ENCODE measurements at places on chromosomes 3 and 15.

GRCh38 chr3:171245796-171246765 lies 214.1 kb downstream of the TNIK start:
- no peak for DNase-seq

- no peak for DNase-seq
Measured at GRCh38 chr15:25543196-25543595, 104.4 kb upstream of the UBE3A start.

GRCh38 chr3:138256022-138256421 lies 68.9 kb downstream of the ARMC8 start:
- DNase-seq: no peak

DNA sequence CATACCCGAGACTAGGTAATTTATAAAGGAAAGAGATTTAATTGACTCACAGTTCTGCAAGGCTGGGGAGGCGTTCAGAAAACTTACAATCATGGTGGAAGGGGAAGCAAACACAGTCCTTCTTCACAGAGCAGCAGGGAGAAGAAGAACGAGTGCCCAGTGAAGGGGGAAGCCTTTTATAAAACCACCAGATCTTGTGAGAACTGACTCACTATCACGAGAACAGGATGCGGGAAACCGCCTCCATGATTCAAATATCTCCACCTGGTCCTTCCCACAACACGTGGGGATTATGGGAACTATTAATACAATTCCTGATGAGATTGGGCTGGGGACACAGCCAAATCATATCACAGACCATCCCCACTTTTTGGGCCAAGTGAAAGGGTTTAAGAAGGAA lies 58.8 kb upstream of the CTXND1 start:
- DNase-seq: peak; percentile 8

DNA sequence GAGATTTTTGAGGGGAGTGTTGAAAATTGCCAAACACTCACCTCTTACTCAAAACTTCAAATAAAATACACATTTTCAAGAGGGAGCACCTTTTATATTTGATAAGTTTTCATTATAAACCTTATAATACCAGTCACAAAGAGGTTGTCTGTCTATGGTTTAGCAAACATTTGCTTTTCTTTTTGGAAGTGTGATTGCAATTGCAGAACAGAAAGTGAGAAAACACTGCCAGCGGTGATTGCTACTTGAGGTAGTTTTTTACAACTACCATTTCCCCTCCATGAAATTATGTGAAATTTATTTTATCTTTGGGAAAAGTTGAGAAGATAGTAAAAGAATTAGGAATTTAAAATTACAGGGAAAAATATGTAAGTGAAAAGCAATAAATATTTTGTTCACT lies 20.1 kb downstream of the DIPK2A start:
- no peak for DNase-seq

- DNase-seq: peak; percentile 46
Measured at GRCh38 chr3:141386611-141387111, 18.4 kb downstream of the ZBTB38 start.

- DNase-seq: peak; percentile 5
Measured at GRCh38 chr3:110881069-110881468, 190.5 kb upstream of the NECTIN3 start.

- DNase-seq: no peak
Measured at GRCh38 chr15:39172380-39173281, 408.2 kb upstream of the THBS1 start.

DNA sequence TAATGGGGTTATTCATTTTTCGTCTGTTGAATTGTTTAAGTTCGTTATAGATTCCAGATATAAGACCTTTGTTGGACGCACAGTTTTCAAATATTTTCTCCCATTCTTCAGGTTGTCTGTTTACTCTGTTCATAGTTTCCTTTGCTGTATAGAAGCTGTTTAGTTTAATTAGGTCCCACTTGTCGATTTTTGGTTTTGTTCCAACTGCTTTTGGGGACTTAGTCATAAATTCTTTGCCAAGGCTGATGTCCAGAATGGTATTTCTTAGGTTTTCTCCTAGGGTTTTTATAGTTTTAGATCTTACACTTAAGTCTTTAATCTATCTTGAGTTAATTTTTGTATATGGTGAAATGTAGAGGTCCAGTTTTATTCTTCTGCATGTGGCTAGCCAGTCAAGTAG lies 58.9 kb upstream of the ZNF280D start:
- no peak for DNase-seq

GRCh38 chr15:67224889-67225288 lies 29.6 kb downstream of the AAGAB start:
- DNase-seq: no peak

DNA sequence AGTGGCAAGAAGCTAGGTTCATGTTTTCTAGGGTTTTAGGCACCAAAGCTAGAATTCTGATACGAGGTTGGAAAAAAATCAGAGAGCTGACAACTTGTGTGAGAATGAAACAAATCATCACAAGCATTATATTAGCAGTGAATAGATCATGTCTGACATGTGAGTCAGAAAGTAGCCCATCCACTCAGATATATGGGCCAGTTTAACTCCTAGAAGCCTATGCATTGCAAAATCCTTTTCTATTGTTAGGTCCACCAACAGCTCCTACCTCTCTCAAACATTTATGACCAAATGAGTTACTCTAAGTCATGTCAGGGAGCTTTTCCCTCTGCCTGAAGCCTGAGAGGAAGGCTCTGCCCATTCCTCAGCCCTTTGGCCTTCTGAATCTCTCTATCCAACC lies 44.0 kb downstream of the KBTBD12 start:
- no peak for DNase-seq

GRCh38 chr3:115784739-115785536 lies 161.6 kb downstream of the GAP43 start:
- no peak for DNase-seq

DNA sequence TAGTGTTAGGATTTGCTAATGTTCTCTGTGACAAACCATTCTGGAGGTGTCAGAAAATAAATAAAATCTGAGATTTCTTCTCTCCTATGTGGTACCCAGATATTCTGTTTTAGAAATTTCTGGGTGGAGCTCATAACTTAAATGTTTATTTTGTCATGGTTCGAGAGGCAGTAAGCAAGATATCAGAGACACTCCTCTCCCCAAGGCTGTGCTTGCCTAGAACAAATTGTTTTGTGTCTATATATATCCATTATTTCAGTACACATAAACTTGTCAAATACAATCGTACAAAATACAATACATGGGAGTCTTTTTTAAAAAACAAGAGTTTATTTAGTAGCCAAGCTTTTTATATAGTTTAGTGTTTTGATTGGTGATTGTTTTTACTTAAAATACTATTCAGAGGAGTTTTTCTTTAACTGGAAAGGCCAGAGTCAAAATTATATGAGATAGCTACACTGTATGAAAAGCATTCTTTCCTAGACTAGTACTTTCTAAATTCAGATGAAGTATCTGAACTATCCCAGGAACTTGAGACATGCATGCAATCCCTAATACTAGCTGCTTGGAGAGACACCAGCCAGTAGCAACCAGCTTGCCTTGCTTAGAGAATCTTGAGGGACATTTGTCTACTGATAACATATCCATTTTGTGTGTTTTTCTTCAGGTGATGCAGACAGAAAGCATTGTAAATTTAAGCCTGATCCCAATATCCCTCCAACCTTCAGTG lies 4.7 kb downstream of the EXOG start:
- no peak for DNase-seq

DNA sequence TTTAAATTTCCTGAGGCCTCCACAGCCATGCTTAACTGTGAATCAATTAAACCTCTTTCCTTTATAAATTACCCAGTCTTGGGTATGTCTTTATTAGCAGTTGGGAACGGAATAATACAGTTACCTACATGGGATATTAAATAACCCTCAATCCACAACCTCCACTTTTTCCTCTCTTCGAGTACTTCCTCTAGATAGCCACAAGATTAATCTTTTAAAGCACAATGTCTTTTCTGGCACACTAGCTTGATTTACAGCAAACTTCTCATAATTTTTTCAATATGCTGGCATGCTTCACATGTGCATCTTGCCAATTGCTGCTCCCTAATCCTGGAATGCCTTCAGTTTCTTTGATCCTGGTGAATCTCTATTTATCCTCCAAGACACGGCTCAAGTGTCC lies 92.2 kb downstream of the P2RY1 start:
- DNase-seq: no peak

- DNase-seq: peak; percentile 88
Measured at GRCh38 chr15:31235311-31236183, 91.1 kb upstream of the KLF13 start.

GRCh38 chr3:13166243-13167063 lies 93.2 kb upstream of the IQSEC1 start:
- no peak for DNase-seq

DNA sequence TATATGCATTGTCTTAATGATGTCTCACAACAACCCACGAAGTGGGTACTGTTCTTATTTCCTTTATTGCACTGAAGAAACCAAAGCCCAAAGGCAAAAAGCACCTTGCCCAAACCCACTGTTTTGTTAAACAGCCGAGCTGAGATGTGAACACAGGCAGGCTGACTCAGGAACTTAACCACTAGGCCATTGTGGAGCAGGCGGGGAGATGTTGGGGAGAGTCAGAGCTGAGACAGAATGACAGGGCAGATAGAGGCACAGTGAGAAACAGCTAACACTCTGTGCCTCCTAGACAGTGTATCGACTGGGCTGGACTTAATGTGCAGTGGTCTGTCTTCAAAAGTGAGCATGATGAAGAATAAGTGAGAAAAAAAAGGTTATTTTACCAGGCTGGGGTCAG lies 56.5 kb downstream of the RPLP1 start:
- peak; percentile 21 for DNase-seq

DNA sequence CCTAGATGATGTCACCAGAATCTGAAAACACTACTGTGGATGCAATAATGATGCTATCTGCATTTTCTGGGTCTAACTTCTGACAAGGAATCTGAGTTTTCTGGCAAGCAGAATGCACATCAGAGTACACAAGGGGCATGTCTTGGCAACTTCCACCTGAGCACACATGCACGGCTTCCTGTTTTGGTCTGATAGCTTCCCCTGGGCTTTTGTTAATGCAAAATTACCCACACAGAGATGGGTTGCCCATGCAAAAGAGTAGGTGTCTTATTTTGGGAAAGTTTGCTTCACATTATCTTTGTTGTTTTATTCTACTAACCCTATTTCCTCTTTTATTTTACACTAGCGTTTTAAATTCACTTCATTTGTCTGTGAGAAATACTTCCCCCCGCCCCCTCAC lies 74.2 kb upstream of the SATB1 start:
- DNase-seq: no peak

DNA sequence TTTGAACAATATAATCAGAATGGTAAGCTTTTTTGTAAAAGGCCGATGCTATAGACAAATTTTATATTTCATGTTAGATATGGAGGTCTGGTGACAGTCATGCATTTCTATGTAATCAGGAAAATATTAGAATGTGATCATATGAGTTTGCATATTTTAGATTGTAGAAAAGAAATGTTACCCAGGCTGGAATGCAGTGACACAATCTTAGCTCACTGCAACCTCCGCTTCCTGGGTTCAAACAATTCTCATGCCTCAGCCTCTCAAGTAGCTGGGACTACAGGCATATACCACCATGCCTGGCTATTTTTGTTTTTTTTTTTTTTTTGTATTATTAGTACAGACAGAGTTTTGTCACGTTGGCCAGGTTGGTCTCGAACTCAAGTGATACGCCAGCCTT lies 152.0 kb downstream of the LMLN start:
- no peak for DNase-seq

DNA sequence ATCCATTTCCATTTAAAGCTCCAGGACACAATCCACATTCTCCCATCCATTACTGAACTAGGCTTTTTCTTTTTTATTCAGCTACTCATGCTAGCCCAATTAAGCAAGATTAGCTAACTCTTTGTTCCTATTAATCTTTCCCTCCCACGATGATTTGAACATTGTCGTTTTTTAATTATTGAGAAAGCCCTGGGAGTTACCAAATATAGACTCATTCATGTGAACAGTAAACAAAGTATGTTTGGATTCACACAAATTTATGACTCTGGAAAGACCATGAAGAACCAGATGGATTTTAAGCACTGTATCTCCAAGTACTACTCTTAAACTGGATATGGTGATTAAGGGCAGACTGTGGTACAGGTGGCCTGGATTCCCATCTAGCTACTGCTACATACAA lies 82.2 kb downstream of the STRIT1 start:
- DNase-seq: no peak

DNA sequence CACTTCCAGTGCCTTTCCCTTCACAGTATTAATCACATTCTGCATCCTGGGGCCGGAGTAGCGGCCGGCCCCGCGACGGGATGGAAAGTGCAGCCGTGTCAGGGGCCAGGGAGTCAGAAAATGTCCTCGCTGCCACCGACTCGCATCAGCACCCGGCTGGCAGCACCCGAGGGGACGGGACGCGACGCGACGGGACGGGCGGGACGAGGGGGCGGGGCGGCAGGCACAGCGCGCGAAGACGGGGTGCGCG lies 353 bp downstream of the ATG3 start:
- no peak for DNase-seq

DNA sequence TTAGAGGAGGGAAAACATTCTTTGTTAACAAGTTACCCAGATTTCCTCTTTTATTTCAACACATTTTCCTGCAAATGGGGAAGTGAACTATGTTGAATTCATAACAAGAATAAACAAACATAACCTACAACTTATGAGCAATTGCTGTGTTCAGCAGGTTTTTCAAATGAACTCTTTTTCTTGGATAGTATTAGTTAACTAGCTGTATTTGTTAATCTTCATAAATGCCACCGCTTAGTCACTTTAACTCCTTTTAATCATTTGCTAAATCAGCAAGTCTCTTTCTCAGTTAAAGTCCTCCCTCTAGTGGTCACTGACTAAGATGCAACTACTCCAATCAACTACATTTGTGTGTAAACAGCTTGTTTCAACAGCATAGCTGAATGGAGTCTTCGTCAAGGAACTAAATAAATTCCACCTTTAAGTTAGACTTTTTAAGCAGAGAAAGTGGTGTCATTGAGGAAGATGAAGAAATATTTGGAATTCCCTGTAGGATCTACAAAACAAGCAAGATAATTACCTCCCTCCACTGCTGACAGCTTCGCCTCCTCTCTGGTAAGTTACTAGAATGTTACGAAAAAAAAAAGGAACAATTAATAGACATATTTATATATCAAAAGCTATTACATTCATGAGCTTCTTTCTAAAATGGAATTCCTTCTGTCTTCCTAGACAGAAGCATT lies 1122.0 kb downstream of the ROBO1 start:
- DNase-seq: peak; percentile 83

DNA sequence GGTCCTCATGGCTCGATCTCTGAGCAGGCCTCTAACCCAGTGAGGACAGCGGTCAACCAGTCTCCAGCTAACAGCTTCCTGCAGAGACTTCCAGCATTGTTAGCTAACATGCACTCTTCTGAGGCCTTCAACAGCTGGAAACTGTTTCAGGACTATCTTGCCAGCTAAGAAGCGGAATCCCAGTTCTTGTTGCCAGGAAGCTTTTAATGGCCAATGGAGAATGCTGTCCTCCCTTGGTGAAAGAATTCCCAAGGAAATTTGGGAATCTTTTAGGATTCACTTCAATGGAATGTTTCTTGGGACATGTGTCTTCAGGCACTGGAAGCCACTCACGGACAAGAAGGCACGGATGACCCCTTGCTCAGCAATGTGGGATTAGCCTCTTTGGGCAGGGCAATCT lies 91.7 kb downstream of the CEMIP start:
- DNase-seq: no peak

- no peak for DNase-seq
Measured at GRCh38 chr15:77554306-77555080, 78.2 kb downstream of the LINGO1 start.
